Retina (tissue), 1 donor: ENCODE measurements at places on chromosomes 5 and 9.

DNA sequence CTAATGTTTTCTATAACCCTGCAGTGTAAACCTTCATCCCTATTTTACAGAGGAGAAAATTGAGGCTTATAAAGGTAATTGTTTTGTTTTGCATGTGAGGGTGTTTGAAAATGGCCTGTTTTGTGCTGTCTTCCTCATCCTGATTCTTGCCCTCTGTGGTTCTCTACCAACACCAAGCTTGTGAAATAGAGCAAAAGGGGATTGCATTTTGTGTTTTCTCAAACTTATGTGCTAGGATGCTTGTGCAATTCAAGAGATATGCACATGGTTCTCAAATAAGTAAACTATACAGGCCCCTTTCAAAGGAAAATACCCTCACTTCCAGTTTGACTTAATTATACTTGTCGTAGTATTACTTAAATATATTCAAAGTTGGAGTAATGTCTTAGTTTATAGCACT lies 17.2 kb downstream of the PAM start:
- DNase-seq = no peak

GRCh38 chr9:134834217-134834956 lies 46.2 kb upstream of the FCN2 start:
- no peak for DNase-seq

- peak; percentile 91 for DNase-seq
Measured at GRCh38 chr9:130995086-130996011, 13.6 kb upstream of the LAMC3 start.

- DNase-seq = no peak
Measured at GRCh38 chr9:73347720-73348119, 196.1 kb downstream of the ANXA1 start.

DNA sequence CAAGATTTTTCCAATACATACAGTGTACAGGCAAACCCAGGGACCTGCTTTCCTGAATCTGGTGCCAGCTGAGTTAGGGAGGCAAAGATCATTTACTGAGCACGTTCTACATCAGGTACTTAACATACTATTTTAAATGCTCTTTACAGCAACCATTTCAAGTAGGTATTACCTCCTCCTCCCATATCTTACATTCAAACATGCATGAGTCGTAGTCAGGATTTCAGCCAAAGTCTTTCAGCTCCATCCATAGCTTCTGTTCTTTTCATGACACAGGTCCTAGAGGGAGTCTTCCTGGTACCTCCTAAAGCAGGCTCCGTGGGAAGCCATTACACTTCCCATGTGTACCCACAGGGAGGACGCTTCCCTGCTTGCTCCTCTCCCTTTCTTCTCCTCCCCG lies 11.7 kb downstream of the KCNV2 start:
- peak; percentile 14 for DNase-seq

DNA sequence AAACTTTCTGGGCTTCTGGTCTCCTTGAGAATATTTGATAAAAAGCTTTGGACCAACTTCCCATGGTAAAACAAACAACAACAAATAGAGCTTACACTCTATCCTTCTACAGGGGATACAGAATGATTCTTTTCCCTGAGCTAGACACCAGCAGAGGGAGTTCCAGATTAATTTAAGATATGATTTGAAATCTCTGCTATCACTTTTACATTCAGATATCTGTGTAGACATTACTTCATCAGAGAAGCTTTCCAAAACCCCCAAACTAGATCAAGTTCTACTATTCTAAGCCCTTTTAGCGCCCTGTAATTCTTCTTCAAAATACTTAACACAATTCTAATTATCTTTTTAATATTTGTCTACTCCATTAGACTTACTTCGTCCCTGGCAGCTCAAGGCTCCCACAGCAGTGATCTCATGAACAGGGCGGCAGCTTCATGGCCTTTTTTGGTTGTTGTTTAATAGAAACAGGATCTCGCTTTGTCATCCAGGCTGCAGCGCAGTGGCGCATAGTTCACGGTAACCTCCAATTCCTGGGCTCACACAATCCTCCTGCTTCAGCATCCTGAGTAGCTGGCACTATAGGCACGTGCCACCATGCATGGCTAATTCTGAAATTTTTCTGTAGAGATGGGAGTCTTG lies 955 bp upstream of the GALNT12 start:
- no peak for DNase-seq

DNA sequence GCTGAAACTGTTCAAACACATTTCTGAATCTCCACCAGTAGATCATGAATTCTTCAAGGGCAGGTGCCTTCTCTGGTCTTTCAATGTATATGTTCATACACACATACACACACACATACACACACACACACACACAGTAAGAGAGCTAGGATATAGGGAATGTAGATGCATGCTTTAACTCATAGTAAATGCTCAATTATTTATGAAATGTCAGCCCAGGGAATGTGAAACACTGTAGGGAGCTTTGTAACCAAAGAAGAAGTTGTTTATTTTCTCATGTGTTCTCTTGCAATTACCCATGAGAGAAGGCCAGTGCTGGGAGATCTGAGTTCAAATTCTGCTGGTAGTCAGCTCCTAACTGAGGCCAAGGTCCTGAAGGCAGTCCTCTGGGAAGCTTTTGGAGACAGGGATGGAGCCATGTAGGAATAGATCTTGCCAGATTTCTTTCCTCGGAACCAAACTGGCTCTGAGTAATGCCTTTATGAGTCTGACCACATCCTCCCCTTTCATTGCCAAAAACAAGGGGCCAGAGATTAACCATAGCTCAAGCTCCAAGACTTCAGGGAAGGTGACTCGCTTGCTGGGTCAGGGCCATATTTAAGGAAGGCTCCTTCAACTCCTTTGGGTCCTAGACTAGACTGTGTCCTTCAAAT lies 487.0 kb upstream of the TNC start:
- DNase-seq = no peak

DNA sequence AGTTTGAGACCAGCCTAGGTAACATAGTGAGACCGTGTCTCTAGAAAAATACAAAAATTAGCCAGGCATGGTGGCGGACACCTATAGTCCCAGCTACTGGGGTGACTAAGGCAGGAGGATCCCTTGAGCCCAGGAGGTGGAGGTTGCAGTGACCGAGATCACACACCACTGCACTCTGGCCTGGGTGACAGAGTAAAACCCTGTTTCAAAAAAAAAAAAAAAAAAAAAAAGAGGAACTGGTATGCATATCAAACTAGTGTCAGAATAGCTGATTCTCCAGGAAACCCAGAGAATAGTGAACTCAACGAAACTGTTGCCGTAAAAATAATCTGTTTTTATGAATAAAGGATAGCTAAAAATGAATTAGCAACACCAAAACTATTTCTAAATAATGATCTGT lies 126.6 kb upstream of the BASP1 start:
- no peak for DNase-seq

DNA sequence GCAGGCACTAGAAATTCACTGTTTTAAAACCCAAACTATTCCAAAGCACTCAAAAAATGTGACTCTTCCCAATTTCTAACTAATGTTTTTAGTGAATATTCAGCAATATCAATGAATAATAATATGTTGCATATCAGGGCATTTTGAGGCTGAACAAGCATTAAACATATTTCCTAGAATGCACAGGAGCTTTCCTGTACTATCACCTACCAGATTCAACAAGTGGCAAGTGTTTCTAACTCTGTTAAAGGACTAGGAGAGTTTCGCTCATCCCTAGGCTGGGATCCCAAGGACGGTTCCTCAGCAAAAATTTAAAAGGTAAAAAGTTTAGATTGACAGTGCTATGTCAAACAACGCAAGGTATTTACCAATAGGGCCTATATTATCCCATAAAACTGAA lies 21.0 kb downstream of the GNE start:
- no peak for DNase-seq

GRCh38 chr9:10235376-10235775 lies 377.4 kb downstream of the PTPRD start:
- DNase-seq = no peak

DNA sequence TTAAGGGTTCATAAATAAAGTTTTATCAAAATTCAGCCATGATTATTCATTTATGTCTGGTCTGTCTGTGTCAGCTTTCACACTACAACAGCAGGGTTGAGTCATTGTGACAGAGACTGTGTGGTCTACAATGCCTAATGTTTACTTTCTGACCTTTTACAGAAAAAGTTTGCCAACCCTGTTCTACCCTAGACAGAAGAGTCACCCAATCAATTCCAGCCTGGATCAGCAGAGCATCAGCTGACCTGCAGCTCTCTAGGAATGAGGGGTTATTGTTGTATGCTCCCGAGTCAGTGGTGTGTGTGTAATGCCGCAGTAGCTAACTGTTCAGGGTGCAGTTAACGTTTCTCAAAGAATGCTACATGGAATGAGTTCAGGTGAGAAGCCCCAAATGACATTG lies 87.3 kb downstream of the HRH2 start:
- no peak for DNase-seq

DNA sequence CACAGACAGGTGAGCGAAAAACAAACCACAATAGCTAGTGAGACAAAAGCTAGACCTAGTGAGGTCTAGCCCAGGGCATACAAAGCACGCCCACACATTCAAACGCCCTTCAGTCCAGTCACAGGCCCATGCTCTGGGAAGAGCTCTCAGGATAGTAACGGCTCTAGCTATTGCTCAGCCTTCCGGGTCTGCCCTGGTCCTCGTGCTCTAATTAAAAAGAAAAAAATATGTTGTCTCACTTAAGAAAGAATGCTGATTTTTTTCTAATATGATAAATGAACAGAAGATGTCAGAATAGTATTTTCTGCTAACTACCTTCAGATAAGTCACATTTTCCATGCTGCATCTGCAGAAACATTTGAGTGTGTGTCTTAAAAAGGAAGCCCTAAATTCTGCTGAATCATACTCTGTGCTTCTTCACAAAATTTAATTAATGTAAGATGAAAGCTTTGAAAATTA lies 94.5 kb downstream of the PLPP1 start:
- DNase-seq = no peak

GRCh38 chr9:89448381-89448780 lies 49.5 kb downstream of the SEMA4D start:
- DNase-seq = no peak

DNA sequence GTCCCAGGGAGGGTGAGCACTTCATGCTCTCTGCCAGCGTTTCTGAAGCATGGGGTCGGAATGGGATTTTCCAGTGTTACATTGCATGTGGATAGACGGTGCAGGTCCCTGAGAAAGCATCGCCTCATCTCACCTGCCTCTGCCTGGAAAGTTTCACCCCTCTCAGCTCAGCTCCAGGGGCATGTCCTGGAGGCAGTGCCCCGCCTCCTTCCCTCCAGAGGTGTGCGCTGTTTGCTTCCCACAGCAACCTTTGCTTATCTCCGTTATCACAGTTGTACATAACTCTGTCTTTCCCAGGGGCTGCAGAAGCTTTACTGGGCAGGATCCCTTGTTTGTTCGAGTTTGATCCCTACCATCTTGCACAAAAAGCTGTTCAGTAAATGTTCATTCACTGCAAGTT lies 10.7 kb upstream of the CREBRF start:
- no peak for DNase-seq

- no peak for DNase-seq
Measured at GRCh38 chr5:169764018-169764378, 126.9 kb downstream of the DOCK2 start.
